HAP-1 (cell line): ENCODE measurements at places on chromosomes 5 and 9.

GRCh38 chr9:70525519-70525918 is 111.1 kb upstream of the KLF9 start:
- DNase-seq = no peak

- no peak for DNase-seq
Measured at GRCh38 chr5:9207817-9208418, 338.0 kb downstream of the SEMA5A start.

DNA sequence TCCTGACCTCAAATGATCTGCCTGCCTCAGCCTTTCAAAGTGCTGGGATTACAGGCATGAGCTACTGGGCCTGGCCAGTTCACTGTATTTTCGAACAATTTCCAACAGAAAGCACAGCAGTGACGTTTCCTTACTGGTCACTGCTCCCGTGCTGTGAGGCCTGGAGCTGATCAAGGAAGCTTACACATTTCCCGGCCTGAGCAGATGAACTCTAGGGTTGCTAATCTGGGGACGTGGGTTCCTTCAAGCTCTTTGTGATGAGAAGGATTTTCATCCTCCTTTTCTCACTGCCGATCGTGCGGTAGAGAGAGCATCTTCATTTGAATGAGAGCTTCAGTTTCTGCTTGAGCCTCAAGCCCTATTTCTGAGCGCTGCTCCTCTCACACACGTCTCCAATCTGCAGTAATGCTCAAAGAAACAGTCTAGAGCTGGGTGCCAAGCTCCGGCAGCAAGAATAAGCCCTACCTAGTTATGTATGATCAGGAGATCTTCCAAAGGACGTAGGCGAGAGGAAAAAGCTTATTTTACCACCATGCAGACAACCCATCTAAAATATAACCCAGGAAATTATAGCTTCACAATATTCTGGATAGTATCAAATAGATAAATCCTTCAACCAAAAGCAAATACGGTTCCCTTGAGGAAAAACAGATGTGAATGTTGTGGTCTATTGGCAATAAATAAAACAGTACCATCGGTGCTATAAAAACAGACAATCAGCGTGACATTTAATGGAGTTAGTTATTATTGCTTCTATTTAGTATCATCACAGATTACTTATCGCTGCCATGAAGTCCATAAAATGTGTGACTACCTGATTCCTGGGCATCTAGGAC is 7.3 kb upstream of the SPATA24 start:
- DNase-seq = no peak

DNA sequence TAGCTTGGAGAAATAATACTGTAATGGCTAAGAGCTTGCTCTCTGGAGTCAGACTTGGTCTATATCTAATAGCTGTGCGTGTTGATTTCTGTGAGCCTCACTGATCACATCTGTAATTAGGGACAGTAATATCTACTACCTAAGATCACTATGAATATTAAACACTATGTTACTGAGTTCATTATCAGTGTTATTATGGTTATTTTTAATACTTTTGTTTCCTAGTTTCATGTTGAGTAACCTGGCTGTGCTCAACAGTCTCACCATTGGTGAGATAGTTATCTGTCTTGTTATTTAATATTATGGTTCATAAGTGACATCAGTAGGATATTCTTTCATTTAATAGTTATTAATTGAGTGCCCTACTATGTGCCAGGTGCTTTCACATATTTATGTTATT is 22.4 kb upstream of the CAVIN4 start:
- no peak for DNase-seq

DNA sequence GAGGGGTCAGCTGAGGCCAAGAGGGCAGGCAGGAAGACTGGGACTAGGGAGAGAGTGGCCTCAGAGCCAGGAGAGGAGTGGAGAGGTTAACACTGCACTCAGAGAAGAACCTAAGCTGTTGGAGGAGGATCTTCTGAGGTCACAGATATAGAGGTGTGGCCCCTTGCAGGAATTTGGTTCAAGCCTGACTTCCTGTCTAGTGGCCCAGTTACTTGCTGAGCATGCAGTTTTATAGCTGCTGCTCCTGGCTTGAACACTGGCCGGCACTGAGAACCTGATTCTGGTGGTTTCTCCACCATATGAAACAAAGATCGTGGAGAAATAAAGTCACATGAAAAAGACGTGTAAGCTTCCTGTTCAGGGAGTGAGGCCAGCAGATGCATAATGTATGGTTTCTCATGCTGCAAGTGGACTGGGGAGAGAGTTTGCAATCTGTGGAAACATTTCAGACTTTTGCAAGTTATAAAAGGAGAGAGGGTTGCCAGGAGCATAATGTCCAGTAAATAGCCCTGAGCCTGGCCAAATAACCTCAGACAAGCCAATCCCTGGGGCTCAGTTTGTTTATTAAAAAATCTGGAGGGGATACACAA is 82.6 kb downstream of the GALNT10 start:
- no peak for DNase-seq

DNA sequence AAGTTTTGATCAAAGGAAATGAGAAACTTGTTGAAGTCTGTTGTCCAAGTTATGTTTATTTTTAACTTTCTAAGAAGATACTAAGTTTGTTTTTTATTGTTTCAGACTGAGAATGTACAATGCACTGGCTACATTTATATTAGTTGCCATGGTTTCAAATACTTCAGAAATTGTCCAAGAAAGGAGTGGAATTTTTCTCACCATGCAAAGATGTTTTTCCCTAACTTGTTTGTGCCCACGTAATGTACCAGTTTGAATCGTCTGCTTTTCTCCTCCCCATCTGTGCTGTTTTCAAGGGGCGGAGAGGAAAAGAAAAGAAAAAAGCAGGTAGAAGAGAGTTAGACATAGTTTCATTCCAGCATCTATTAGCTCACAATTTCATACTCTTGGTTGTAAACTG is 407.0 kb downstream of the KCTD16 start:
- DNase-seq = no peak

- no peak for DNase-seq
Measured at GRCh38 chr5:40560474-40561110, 119.1 kb upstream of the PTGER4 start.

DNA sequence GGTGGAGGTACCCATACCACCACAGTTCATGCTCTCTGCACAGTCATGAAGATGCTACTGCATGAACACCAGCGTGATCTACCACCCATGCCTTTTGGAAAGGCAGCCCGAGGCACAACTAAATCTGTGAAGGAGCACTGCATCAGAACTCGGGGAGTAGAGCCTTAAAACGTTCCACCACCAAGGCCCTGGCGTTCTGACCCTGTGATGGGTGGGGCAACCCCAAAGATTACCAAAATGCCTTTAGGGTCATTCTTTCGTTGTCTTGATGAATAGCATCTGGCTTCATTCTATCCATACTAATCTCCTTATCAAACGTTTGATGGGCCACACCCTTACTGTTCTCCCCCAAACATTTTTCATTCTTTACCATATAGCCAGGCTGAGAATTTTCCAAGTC is 97.9 kb downstream of the ADAMTS6 start:
- DNase-seq = no peak

GRCh38 chr5:133274597-133274935 is 222.8 kb downstream of the HSPA4 start:
- DNase-seq = peak; percentile 45

GRCh38 chr9:124868511-124869465 is 6.9 kb downstream of the ARPC5L start:
- peak; percentile 92 for DNase-seq

DNA sequence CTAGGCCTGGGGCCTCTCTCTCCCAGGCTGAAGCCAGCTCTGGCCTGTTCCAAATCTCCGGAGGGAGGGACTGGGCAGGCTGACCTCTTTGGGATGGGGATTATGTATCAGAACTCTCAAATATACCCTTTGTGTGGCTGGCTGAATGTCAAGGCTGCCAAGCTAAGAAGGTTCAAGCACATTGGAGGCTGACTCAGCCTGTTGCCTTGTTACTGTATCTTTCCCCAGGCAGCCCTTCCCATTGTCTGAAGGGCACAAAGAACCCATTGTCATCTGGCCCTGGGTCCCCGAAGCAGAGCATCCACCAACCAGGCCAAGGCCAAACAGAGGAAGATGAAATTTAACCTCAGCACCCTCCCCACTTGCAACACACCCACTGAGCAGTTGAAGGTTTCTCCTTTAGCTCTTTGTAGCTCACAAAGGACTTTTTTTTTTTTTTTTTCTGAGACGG is 7.3 kb upstream of the SPARC start:
- peak; percentile 38 for DNase-seq
